ENCODE measurements at places on chromosomes 5 and 9.
A peak's percentile ranks its signal among the peaks of the same experiment; 100 is the strongest.

DNA sequence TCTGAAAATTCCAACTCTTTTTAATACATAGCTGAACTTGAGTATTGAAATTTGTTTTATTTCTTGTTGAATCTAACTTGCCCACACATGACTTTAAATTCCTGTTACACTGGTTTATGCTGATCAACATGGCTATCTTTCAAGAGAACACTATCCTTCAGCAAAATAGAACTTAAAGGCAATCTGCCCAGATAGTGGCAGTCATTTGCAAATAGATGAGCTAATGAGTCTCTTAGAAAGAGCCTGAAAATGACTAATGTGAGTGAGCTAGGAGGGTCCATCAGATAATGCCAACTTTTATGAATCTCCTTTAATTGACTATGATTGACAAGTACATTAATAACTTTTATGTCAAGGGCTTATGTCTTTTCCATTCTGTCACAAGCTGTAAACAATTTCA, 1360.8 kb upstream of the C9orf72 start:
- DNase-seq = no peak

DNA sequence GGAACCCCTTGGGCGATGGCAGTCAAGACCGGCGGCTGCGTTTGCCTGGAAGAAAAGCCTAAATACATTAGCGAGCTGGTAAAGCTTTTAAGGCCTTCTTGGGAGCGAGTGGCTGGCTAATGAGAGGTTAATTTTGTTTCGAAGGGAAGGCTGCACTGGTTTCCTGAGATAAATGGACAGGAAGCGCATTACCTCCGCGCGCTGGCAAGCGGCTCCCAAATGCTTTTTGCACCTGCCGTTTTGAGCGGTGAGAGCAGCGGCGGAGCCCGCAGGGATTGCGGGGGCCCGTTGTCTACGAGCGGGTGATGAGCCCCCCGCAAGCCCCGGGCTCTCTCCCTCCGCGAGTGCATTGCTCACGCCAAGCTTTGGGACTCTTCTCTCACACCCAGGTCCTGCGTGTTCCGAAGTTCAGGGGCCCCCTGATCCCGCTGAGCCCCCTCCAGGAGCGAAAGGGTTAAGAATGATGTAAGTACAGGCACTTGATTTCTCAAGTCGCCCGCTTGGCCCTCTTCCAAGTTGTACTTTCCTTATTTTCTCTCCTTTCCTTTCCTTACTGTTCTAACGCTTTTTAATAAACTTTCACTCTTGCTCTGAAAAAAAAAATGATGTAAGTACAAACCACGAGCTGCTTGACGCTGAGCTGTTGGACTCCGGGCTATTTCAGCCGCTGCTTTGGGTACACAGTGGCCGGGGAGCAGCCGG, 3.1 kb upstream of the RGMB start:
- peak; percentile 7 for DNase-seq

DNA sequence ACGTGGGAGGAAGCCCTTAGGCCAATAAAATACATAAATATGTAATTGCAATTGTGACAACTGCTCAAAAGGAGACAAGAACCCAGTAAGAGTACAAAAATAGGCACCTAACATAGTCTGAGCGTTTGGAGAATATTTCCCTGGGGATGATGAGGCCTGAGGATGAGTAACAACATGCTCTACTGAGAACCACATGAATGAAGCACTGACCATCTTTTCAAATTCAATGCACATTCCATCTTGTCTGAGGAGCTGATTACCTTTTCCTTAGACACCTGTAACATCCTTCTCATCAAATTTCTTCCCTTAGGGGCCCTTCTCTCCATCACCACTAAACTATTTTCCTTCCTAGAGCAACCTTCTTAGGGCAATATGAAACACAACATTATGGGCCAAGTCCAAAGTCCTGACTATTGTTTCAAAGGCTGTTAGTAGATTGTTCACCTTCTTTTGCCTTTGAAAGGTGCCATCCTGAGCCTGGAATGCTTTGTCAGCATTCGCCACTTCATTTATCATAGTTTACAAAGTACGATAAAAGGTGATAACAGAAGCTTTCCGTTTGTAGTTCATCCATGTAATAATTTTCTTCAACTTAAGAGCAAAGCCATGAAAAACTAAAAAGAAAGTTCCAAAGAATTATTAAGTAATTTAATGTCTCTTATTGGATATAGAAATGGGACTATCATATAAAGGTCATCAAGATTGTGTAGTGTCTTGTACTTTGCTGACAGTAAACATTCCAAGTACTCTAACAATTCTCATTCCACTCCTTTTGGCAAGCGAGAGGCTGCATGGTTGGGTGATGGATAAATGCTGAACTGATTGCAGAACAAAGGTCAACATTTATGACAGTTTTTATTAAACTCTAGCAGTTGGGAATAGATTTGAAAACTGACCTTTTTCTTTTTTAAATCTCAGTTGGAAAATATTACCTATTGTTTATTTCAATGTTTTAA, 471.3 kb downstream of the PDE4D start:
- DNase-seq = no peak

GRCh38 chr9:92001244-92001643, 51.2 kb upstream of the ROR2 start:
- DNase-seq = no peak

DNA sequence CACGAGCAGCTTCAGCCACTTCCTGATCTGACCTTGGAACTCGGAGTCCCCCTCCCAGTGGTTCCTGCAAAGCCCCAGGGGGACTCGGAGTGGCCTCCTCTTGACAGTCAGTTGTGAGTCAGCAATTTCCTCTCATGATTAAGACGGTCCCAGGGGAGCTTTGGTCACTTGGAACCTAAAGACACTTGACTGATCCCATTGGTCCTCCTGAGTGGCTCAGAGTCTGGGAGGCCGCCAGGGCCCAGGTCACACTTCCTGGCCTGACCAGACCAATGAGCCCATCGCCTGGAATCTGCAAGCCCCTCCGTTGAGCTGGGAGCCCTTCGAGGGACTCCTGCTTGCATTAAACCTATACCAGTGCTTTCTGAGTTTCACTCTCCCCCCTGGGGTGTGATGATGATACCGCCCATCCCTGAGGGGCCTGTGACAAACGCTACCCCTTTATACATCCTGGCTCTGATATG, 29.1 kb downstream of the TSPAN17 start:
- no peak for DNase-seq

DNA sequence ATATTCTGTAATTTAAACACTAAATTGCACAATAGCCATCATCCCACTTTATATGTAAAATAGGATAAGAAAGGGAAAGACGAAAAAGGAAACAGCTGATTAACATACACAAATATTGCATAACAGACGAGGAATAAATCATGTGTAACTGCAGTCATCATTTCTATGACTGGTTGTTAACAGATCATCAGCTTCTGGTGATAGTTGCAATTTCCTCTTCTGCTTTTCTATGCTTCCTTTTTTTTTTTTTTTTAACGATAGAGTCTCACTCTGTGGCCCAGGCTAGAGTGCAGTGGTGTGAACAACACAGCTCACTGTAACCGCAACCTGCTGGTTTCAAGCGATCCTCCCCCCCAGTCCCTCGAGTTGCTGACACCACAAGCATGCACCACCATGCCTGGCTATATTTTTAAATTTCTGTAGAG, 22.5 kb upstream of the JAKMIP2 start:
- no peak for DNase-seq
